ENCODE measurements at places on chromosomes 2 and 18. TPM values are rescaled to one million over a fixed set of nuclear protein-coding genes. Genes with fewer than 3 reads are reported as not detected.

DNA sequence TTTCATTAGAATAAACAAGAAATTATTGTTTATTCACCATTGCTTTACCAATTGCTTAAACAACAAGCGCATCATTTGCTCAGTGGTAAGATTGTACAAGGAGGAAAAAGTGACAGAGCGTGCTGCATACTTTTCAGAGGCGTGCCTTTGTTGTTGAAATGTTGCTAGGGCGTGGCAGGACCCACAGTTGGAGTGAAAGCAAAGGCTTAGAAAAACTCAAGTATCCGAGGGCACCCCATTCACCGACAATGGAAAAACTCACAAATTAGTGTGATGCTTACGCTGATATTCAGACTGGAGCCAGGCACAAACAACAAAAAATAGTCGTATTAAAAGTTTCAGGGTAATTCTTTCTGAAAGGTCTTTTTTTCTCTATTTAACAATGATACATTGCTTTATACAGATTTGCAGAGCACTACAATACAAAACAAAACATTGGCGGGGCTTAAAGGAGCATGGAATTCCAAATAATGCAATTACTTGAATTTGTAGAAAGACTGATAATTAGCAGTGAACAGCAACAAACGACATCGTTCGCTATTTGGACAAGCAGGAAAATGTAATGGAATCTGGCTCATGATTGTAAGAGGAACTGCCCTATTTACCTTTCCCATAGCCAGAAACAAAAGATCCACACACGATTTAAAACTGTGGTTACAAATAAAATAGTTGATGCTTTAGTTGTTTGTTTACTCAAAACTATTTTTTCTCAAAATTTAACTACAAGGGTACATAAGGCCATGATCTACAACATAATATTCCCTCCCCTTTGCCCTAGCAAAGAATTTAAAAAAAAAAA lies 37.8 kb upstream of the RTTN start:
- DNase-seq: no peak

Gene MBD5
- 6.2 TPM for polyA plus RNA-seq

Gene FBXO48
- 0.66 TPM for polyA plus RNA-seq

DNA sequence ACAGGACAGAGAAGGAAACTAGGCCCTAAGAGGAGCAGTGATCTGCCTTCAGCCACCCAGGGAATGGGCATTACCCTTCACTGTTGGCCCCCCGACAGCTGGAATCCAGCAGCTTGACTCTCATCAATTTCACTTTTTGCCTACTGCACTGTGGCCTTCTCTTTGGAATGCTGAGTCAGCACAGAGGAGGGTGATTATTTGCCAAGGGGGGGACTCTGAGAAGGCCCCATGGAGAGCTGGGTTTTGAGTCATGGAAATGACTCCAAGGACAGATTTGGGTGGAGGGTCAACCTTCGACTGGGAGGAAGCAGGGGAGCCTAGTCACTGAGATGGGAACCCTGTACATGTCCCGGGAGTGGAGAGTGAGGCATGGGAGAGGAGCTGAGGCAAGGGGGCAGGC lies 38.1 kb upstream of the NTSR2 start:
- DNase-seq: no peak

- DNase-seq: no peak
These were observed 166.3 kb downstream of the RAB3GAP1 start for GRCh38 chr2:135218426-135218825.

Gene CRYBA2
- not detected for polyA plus RNA-seq

DNA sequence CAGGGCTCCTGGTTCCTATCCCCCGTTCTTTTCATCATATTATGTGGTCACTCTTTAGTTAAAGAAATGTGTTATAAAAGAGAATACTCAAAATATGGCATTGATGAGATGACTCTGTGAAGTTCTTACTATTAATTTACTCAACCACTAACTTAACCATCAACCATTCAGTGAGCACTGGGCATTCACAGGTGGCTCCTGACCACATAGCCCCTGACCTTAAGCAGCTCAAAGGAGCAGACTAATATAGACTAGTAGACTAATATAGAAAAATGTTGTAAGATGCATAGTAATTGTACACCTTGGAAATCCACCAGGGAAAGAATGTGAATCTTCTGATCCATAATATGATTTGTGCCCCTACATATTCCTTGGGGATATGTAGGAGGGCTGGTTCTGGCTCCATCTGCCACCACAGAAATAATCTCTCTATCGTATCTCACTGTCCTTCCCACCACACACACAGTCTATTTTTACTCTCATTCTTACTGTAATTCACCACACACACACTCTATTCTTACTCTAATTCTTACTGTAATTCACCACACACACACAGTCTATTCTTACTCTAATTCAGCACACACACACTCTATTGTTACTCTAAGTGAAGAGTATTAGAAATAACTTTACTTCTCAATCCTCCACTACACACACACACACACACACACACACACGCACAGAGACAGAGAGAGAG lies 188.9 kb upstream of the ITGA4 start:
- DNase-seq: no peak

Measured in foreskin keratinocyte (primary cell).